CD4-positive, alpha-beta T cell treated with Interferon gamma for 1 hour (primary cell): ENCODE measurements at places on chromosomes 4 and X.

DNA sequence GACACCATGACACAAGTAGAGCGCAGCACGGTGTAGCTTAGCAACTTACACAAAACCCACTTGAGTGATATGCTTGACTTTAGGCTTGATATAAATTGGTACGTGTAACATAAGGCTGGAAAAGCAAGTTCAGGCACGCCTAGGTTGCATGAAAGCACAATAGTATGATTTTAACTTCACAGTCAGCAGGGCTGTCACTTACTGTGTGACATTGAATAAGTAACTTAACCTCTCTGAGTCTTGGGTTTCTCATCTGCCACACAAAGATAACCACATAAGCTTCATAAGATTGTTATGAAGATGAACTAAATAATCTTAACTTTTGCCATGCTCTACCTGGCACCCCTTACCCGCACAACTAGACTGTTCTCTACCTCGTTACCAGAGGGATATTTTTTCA is 9.5 kb downstream of the SRD5A3 start:
- DNase-seq: no peak

DNA sequence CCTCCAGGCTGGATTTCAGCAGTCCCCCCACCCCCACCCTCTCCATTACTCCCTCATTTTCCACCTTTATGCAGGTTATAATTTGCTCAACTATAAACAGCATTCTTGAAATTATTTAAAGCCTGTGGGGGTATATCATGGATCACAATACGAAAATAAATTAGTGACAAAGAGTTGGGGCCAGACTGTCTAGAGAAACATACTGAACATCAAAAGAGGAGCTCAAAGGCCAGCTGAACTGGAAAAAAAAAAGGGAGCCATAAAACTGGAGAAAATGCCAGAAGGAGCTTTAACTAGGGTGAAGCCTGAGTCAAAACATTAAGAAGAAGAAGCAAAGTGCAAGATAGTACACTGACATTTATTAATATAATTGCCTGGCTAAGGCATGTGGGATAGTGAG is 137.8 kb downstream of the ANTXR2 start:
- DNase-seq: no peak

GRCh38 chr4:866761-867390 is 40.9 kb upstream of the CPLX1 start:
- no peak for DNase-seq

GRCh38 chrX:55142206-55142918 is 53.5 kb downstream of the PAGE2 start:
- no peak for DNase-seq

GRCh38 chr4:105840426-105841174 is 54.7 kb upstream of the NPNT start:
- DNase-seq: no peak

GRCh38 chr4:20532116-20532790 is 168.0 kb upstream of the PACRGL start:
- no peak for DNase-seq

DNA sequence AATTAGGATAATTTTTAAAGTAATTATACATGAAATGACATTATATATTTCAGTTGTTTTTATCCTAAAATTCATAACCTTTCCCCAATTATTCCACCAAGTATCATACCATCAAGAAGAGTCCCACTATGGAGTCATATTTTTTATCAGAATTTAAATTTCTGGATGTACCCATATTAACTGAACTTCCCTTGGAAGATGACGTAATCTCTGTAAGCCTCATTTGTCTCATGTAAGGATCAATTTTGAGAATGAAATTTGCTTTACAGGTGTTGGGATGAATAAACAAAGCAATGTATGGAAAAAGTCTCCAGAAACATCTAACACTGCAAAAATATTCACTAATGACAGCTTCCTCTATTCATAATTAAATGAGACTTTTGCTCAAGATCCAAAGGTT is 147.5 kb downstream of the NPFFR2 start:
- no peak for DNase-seq

GRCh38 chrX:142089193-142089592 is 115.9 kb downstream of the MAGEC2 start:
- no peak for DNase-seq

DNA sequence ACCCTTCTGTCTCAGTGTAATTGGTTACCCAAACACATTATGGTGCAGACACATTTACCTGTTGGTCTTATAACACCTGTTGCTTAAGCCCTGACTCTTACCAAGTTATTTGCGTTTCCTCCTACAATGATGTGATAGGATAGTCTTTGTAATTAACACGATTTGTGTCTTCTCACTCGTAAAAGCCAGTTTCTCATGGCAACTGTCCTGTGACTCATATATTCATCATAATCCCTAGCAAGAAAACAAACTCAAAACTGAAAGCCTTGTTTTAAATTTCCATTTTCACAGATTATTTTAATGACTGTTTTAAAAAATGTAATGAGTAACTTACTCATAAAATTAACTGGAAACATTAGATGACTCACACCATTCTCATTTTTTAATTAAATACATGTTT is 495.2 kb downstream of the NLGN4X start:
- DNase-seq: no peak

DNA sequence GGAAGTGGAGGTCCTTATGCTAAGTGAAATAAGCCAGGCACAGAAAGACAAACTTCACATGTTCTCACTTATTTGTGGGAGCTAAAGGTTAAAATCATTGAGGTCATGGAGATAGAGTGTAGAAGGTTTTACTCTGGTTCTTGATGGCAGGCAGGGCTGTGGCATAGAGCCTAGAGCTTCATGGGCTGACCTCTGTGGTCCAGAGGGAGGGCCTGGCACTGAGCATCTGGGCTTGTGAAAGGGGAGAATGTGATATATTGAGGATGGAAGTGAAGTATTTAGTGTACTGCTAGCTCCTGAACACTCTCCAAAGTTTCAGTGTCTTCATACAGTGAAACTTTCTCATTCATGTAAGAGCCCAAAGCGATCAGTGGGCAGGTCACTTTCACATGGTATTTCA is 71.3 kb upstream of the ANXA3 start:
- no peak for DNase-seq

GRCh38 chr4:159269116-159269515 is 166.2 kb downstream of the RAPGEF2 start:
- DNase-seq: no peak

- no peak for DNase-seq
Observed at GRCh38 chr4:141170671-141171070, 37.4 kb upstream of the RNF150 start.

DNA sequence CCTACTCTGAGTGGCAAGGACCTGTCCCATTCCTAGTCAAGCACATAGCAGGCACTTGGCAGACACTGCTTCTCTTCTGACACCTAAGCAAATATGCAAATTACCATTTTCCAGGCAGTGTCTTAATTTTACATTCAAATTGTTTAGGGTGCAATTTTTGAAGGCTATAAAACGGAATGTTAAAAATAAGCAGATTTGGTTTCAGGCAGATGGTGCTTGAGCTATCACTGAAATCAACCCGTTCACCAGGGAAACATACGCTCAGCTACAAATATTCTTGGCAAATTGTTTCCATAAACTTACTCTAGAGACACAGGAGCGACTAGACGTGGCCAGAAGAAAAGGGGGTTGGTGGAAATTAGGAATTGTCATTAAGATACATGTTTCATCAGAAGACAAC is 45.7 kb downstream of the BEND2 start:
- no peak for DNase-seq

- DNase-seq: no peak
Observed at GRCh38 chr4:912548-913279, 19.4 kb downstream of the GAK start.

DNA sequence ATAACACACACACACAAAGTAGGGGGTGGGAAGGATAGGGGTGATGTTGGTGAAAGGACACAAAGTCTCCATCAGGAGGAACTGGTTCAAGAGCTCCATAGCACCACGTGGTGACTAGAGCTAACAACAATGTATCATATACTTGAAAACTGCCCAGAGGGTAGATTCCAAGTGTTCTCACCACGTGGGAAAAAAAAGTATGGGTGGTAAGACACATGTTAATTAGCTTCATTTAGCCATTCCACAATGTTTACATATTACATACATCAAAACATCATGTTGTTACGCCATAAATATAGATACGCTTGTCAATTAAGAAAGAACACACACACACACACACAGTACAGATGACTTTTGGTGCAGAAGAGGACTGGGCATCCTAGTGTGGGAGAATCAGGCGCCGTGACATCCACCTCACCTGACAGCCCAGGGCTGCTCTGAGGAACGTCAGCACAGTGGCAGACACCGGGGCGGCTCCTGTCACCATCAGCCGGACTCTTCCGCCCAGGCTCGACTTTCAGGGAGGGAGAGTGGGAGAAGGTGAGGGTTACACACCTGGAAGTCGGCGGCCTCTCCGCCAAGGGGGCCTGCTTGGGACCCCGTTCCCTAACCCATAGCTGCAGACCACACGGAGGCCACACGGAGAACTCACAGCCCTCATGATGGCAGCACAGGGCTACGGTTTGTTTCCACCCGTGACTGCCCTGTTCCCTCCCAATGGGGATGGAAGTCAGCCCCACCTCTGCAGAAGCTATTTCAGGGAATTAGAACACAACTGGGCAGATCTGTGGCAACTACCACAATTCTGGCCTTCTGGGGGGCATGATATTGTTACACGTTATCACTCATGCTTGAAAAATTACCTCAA is 31.8 kb upstream of the CENPU start:
- no peak for DNase-seq

GRCh38 chr4:131309628-131310027 is 1839.5 kb upstream of the PCDH10 start:
- no peak for DNase-seq

GRCh38 chr4:47531241-47531953 is 46.3 kb downstream of the ATP10D start:
- DNase-seq: peak; percentile 56

DNA sequence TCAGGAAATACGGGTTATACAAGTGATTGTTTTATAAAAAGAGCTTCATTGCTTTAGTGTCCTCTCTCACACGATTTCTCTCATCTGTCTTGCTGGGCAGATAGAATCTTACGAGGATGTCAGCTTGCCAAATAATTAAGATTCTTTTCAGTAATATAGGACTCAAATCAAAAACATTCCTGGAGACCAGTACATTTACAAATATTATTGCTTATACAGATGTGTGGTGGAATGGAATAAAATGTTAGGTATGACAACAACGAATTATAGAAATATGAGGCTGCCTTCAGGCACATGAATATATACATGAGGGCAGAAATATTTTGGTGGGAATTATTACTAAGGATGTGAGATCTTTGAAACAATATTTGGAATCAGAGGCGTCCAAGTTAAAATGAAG is 88.9 kb downstream of the GC start:
- no peak for DNase-seq

DNA sequence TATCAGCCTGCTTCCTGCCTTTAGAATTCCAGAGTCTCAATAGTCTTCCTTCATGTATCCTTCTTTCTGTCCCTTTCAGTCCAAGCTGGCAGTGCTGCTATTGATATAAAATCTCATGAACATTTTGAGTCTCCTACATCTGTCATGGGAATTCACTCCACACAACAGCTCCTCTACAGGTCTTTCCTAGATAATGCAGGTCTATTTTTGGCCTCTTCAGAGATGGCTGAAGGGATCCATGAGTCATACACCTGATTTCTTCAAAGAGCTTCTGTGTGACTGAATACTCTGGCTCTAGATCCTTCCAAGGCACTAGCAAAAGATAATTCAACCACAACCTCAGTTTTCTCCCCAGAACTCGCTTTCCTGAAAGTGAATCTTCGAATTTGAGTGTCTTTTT is 115.4 kb downstream of the STPG2 start:
- DNase-seq: no peak

DNA sequence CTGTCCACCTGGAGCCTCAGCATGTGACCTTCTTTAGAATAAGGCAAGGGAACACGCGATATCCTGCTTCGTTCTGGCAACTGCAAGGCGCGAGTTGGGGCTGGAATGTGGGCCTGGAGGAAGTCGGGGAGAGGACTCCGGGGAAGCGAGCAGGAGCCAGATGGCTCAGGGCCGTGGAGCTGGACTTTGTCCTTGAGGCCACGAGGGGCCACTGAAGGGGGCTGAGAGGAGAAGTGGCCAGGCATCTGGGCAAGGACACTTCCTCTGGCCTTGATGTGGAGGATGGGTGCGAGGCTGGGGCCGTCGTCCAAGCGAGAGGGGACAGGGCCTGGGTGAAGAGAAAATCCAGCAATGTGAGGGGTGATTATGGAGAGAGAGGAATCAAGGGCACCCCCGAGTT is 12.2 kb upstream of the DUSP9 start:
- no peak for DNase-seq

GRCh38 chr4:99885063-99885664 is 9.1 kb downstream of the LAMTOR3 start:
- no peak for DNase-seq

- DNase-seq: no peak
Observed at GRCh38 chr4:158945529-158946108, 157.3 kb upstream of the RAPGEF2 start.

DNA sequence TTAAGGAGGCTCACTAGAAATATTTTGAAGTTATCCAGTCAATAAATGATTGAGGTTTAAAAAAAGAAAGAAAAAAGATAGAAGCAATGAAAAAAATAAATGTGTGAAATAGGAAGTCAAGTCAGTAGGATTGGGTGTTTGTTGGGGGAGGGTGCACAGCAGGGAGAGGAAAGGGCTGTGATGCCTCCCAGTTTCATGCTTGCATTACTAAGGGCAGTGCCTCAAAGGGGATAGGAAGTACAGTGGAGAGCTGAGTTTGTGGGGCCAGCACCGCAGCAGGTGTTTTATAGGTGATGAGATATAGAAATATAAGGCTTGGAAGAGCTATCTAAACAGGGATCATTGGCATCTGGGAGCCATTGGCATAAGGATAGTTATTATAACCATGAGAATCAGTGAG is 919.2 kb downstream of the STIM2 start:
- no peak for DNase-seq

- no peak for DNase-seq
Observed at GRCh38 chrX:107857837-107858236, 32.2 kb downstream of the MID2 start.

DNA sequence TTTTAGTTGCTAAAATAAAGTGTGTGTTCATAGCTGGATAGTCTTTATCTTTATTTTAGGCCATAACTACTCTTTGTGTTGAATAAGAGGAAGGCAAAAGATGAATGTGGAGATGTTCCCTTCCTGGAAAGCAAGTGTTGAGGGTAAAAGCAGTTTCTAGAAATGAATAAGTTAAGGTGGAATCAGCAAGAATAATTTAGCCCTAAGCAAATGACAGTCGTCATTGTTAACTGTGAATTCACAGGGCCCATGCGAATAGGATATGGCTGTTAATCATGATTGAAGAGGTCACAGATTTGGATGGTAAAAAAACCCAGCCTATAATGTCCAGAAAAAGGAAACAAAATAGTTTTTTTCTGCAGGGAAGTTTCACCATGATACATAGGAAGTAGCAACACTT is 167.8 kb upstream of the PPP3CA start:
- DNase-seq: no peak

GRCh38 chr4:8225706-8226443 is 26.8 kb downstream of the SH3TC1 start:
- DNase-seq: no peak
